Stimulated activated naive CD8-positive, alpha-beta T cell treated with anti-CD3 and anti-CD28 coated beads, Interleukin-15, amount 100 ng/mL, for 72 hours (primary cell): ENCODE measurements at places on chromosomes 13 and 19.
A peak's percentile ranks its signal among the peaks of the same experiment; 100 is the strongest.

DNA sequence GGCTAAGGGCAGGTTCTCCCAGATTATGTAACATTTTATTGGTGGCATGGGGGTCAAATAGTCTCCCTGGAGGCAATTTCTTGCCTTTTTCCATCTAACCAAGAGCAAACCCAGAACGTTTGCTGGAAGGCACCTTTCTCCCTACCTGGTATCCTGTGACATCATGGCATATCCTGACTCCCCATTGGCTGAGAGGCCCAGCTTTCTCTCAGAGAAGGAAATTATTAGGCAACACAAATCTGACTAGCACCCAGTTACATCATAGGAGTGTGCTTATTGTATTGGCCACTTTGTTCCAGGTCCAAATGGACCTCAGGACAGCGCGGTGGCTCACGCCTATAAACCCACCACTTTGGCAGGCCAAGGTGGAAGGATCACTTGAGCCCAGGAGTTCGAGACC, 13.0 kb downstream of the NTN5 start:
- no peak for DNase-seq

- DNase-seq = no peak
Measured at GRCh38 chr19:19746286-19747213, 13.6 kb upstream of the ZNF14 start.

DNA sequence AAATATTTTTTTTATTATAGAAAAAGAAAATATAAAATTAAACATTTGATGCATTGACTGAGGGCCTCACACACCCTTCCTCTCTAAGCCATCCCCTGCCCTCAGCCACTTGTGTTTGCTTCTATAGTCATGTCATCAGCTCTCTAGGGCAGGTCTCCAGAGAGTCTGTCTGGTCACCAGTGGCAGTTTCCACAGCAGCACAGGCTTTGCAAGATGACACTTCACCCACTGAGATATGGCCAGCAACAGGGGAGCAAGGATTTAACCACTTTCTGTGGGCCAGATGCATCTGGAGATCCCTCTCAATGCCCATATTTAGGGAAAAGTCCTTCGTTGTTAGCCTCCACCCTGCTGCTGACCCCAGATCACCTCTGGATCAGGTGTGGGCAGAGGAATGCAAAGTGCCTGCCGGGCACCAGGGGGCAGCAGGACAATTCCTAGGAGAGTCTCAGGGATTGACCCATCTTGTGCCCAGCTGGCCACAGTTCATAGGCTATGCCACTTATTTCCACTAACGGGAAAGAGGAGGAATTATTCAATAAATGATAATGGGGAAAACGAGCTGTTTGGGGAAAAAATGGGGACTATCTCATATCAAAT, 4.8 kb downstream of the ABCC4 start:
- no peak for DNase-seq

DNA sequence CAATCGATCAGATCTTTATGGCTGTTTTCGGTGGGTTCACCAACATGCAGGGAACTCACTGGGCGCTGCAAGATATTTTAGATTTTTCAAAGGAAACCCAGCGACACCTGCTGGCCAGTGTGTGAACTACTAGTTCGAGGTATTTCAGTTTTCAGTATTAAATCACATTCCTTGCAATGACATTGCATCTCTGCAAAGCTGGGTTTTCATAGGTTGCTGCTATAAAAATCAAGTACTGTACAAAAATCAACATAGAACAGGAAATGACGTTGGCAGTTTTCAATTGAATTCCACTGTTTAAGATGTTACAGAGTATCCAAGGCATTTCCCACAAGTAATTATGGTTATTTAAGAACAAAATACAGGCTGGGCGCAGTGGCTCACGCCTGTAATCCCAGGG, 17.6 kb downstream of the LIG1 start:
- DNase-seq = peak; percentile 50

DNA sequence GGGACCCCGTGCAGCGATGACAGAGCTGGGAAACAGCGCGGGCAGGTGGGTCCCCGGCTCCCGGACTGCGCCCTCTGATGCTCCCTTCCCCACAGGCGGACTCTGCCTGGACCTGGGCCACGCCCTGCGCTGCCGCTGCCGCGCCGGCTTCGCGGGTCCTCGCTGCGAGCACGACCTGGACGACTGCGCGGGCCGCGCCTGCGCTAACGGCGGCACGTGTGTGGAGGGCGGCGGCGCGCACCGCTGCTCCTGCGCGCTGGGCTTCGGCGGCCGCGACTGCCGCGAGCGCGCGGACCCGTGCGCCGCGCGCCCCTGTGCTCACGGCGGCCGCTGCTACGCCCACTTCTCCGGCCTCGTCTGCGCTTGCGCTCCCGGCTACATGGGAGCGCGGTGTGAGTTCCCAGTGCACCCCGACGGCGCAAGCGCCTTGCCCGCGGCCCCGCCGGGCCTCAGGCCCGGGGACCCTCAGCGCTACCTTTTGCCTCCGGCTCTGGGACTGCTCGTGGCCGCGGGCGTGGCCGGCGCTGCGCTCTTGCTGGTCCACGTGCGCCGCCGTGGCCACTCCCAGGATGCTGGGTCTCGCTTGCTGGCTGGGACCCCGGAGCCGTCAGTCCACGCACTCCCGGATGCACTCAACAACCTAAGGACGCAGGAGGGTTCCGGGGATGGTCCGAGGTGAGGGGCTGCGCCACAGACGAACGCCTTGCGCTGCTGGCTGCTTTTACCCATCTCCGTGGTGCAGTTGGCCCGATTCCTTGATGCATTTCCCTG, 7.8 kb upstream of the SELENOV start:
- DNase-seq = peak; percentile 72
